ENCODE measurements at places on chromosomes 12 and 14.

DNA sequence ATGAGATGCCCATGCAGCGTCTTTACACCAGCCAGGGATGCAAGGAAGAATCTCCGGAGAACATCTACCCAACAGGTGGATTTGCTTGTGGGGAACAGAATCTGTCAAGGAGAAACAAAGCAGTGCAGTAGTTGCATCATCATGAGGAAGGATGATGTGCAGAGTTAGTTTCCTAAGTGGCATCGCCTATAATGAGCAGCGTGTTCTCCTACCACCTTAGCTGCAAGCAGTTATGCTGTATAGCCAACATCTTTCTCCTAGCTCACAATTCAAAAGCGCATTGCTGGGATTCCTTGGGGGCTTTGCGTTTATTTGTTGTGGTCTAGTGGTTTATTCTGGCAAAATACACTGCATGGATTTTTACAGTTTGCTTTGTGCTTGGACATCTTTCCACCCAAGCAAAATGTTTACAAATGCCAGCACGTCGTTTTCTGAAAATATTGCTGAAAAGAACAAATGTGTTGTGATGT, 233.0 kb downstream of the RGS6 start:
- DNase-seq: no peak

- no peak for DNase-seq
Observed at GRCh38 chr12:49920241-49920914, 16.7 kb upstream of the FAIM2 start.

DNA sequence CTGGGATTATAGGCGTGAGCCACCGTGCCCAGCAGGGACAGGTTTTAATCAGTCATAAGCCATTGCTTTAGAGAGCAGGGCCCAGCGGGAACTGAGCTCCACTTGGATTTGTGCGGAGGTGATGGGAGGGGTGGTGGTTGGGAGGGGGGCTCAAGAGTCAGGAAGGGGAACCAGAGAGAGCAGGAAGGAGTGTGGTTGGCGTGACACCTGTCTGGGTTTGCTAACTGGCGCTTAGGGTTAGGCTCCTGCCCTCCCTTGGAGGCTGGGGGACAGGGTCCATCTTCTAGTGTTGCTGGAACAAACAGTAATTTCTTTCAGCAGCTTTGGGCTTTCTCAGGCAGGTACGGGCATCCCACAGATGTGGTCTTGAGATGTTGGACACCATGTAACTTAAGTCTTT, 7.5 kb upstream of the ALDH2 start:
- DNase-seq: no peak

- no peak for DNase-seq
Observed at GRCh38 chr12:57604454-57604991, at the start of gene DTX3. DTX3 (plus strand) TSS chr12:57604824; CDS start chr12:57606518, 1,694 bp downstream.

DNA sequence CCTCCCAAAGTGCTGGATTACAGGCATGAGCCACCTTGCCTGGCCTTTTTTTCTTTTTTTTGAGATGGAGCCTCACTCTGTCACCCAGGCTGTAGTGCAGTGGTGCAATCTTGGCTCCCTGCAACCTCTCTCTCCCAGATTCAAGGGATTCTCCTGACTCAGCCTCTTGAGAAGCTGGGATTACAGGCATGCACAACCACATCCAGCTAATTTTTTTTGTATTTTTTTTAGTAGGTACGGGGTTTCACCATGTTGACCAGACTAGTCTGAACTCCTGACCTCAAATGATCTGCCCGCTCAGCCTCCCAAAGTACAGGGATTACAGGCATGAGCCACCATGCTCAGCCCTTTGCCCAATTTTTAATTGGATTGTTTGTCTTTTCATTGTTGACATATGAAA, 58.0 kb downstream of the SINHCAF start:
- DNase-seq: no peak

DNA sequence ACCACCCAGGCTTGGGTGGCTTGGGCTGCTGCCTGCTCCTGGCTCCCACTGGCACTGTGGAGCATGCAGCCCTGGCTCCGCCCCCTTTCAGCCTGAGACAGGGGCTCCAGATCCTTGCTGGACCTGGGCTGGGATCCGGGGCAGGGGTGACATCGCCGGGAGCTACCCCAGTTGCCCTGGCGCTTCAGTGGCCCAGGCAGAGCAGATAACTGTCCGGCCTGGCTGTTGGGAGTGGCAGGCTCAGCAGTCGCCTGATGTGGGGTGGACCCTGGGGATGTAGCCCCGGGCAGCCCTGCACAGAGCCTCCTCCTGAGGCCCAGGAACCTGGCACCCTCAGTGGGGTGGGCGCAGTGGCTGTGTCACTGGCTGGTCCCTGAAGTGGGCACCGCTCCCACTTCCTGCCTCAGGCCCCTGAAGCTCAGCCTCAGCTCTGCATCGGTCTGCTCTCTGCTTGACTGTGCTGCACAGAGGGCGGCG, 57.9 kb downstream of the FUT8 start:
- no peak for DNase-seq

DNA sequence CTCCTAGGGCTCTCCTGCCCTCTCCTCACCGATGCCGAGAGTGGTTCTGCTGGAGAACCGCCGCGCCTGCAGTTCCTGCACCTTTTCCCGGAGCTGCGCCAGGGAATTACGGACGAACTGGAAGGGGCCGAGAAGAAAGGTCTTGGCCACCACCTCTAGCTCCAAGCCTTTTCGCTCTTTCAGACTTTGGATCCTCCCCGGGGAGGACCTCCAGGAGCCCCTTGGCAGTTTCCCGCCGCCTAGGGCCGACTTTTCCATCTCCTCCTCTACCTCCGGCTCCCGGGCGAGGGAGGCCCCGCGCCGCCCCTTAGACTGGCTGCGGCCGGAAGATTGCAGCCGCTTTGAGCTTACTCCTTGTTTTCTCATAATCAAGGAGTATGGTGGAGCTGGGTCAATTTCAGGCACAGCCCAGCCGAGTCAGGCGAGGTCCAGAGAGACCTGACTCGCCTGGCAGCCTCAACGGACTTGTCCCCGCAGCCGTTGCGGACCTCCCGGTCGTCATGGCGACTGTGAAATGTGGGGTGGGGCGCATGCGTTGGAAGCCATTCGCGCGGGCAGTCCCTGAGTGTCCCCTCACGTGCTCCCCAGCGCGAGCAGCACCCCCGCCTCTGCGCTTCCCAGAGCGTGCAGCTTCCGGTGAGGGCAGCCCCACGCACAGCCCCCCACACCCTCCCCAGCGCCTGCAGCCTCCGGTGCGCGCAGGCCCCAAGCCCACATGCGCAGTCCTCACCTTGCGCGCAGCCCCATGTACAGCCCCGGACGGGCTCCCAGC, at the start of gene DPY19L2:
Gene DPY19L2 (minus strand): TSS at position 466 of the 772 bp plus-strand sequence. CDS start 100 bp downstream, at position 366.
- DNase-seq: peak; percentile 7

- DNase-seq: no peak
Observed at GRCh38 chr14:98501836-98502235, 770.2 kb downstream of the BCL11B start.

DNA sequence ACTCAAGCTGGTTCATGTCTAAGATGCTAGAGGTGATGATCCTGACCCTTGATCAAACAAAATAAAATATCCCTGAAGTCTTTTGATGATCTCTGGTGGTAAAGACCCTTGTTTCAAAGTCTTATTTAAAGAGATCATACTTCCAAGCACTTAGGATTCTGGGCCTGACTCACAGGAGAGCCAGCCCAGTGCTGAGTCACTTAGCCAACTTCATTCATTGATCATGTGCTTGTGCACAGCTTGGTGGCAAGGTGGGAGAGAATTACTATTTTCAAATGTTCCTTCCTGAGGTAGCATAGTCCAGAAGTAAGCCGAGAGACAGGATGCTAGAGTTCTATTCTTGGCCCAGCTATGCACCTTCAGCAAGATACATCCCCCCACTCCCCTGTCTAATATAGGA, 40.6 kb downstream of the SCN8A start:
- DNase-seq: no peak

- no peak for DNase-seq
Observed at GRCh38 chr14:99514552-99515300, 33.5 kb downstream of the CCNK start.

DNA sequence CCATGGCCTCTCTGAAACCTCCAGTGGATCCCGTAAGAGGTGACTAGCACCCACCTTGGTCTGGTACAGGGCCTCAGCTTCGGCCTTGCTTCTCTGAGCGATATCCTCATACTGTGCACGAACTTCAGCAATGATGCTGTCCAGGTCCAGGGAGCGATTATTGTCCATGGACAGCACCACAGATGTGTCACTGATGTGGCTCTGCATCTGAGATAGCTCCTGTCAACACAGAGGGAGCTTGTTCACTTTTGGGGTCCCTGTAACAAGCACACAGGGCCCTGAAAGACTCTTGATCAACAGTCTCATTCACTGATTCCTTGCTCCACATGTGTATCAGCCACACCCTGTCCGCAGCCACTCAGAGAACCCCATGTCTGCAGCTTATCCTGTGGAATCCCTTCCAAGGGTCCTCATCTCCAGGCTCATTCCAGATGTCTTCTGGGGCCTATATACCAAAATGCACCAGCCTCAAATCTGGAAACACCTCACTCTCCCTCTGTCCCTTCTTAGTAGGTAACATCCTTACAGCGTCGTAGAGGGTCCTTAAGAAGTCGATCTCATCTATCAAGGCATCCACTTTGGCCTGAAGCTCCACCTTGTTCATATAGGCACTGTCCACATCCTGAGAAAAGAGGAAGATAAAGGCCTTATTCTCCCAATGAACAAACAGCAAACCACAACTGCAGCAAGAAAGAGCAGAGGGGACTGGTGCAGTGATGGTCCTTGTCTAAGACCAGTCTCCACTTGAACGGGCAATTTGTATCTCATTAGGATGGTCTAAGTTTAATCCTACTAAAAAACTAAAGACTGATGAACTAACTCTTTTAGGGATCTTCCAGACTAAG, 3.5 kb downstream of the KRT3 start:
- no peak for DNase-seq

- no peak for DNase-seq
Observed at GRCh38 chr12:121614872-121615467, 11.4 kb upstream of the ORAI1 start.

- no peak for DNase-seq
Observed at GRCh38 chr12:87427770-87428169, 601.4 kb downstream of the C12orf50 start.

DNA sequence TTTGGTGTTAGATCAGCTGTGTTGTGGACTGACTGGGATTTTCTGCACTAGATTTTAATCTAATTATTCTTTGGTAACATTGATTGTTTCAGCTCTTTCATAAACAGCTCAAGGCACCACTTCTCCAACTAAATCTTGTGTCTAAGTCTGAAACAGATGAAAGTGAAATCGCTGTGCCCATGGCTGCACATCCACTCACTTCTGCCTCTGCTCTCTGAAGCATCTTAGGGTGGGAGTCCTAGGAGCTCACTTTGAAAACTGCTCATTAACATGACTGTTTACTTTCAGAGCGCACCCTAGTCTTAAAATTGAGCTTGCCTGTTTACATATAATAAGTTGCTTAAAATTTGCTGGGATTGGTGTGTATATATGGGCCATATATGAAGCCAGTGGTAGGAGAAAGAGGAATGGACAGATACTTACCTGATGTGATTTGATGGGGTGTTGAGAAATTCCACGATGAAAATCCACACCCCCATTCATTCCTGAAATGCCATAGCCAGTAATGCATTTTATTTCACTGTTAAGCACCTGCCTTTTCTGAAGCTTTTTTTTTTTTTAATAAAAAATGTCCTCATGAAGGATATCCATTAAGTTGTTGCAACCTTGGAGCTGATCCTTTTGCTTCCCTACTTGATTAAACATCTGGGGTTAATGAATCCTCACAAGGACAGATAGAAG, 52.8 kb downstream of the PPFIBP1 start:
- DNase-seq: no peak

DNA sequence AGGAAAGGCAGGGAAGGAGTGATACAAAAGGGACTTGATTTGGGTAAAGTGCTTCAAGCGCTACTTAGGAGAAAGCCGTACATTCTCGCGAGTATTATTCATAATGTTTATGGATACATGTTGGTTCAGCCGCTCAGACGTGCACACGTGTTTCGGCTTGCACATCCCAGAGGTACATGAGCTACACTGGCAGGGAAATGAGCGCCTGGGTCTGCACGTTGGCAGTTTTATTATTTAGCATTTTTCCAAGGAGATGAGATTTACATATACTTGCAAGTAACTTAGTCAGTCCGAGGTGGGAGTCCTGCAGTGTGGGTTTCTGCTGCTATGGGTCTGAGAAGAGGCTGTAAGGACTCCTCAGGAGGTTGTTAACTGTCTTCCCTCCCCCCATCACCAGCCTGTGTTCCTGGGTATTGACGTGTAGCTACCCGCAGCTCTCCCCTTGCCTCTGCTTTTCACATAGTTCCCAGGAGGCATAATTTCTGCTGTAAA, 1.5 kb downstream of the PRKCH start:
- DNase-seq: no peak

DNA sequence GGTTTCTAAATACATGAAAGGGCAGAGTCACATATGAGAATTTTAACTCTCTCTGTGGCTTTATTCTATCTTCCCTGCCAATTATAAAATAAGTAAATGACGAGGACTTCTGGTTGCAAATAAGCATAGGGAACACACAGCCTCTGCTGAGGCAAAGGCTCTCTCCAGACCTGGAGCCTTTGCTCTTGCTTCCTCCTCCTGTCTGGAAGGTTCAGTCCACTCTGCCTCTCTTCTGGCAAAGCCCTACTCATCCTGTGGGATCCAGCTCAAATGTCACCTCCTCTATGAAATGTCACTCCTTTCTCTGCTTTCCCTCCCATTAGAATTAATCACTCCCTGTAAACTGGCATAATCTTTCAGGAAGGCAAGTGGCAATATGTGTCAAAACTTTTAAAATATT, 41.9 kb downstream of the PKP2 start:
- no peak for DNase-seq

DNA sequence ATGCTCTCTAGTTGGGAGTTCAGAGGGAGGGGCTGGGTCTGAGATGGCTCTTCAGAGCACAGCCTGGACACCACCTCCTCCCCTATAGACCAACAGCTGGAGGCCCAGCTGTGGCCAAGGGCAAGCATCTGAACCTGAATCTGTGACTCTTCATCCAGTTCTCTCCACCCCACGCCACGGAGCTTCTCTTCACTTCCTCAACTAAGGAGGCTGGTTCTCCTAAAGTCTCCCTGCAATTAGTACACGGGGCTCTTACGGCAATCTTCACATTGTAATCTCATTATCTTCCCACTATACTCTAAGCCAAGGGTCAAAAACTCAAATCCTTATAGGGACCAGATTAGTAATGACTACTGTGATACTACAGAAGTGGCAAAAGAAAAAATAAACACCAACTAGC, 9.8 kb downstream of the NRDE2 start:
- no peak for DNase-seq

DNA sequence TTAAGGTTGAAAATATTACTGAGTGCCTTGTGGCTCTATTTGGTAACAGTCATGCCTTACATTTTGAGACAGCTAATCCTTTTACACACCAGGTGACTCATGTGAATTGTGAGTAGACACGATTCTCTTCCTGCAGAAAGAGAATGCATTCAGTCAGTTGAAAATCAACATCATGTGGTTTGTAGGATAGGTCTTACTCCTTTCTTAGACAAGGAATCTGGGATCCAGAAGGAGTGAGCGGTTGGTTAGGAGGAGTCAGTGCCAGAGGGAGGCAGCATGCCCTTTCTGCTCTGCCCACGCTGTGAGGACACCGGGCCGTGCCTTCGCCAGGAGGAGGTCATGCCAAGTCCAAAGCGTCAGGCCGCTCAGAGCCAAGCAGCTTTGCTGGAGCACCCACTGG, 47.6 kb downstream of the TRAF3 start:
- no peak for DNase-seq
